ENCODE measurements at places on chromosomes 7 and 10. TPM values are rescaled to one million over a fixed set of nuclear protein-coding genes. Genes with fewer than 3 reads are reported as not detected.

The CASTOR2 gene
- total RNA-seq, result 3.0 TPM

The CDNF gene
- 0.63 TPM for total RNA-seq

The GRID1 gene
- not detected for total RNA-seq

The OPN1SW gene
- not detected for total RNA-seq

The NAT16 gene
- not detected for total RNA-seq

The PDGFA gene
- total RNA-seq, result 0.73 TPM

The RAPGEF5 gene
- total RNA-seq, result 0.93 TPM

The KIN gene
- total RNA-seq, result 15.8 TPM

The FZD1 gene
- total RNA-seq, result 0.08 TPM

DNA sequence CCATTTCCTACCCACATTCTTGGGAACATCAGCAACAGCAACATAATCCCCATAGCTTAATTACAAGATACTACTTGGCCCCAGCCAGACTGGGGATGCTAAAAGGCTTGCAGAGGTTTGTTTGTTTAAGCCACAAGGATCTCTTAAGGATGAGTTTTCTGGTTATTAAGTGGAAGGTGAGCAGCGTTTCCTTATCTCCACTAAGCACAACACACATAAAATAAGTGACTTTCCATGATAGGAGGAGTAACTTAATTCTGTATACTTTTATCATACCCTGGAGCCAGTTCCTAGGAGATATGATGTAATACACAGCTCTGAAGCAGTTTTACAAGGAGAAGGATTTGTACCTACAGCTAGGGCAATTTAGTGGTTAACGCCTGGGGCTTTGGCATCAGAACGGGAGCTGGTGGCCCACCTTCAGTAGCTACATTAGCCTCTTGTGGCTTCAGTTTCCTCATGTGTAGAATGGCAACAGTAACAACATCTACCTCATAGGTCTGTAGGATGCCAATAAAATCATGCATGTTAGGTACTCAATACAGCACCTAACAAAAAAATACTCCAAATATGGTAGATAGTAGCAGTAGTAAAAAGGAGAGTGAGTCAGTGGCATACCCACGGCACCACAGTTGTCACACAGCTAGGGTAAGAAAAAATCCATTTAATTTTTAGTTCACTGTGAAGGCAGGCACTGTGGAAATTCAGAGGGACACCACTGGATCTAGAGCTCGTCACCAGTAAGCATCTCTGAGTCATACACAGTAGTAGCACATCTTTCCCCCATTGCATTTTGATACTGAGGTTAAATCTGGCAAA is 55.2 kb downstream of the DOCK4 start:
- H3K27me3 ChIP-seq, result peaks cover 22% of the 10 kb centered on the region
- no peak overlapping the region for H3K4me3 ChIP-seq
- DNase-seq, result no peak
- no peaks in the 10 kb centered on the region for H3K4me1 ChIP-seq
- H3K36me3 ChIP-seq, result no peaks in the 10 kb centered on the region
- no peak overlapping the region for H3K27ac ChIP-seq

Data from activated CD4-positive, alpha-beta memory T cell treated with anti-CD3 and anti-CD28 coated beads, Interleukin-2, amount 10 ng/mL, durations not matched to agents 7 days and 5 days (primary cell).